Ovary (tissue), 10 donors: ENCODE measurements at places on chromosomes 12 and 14.

DNA sequence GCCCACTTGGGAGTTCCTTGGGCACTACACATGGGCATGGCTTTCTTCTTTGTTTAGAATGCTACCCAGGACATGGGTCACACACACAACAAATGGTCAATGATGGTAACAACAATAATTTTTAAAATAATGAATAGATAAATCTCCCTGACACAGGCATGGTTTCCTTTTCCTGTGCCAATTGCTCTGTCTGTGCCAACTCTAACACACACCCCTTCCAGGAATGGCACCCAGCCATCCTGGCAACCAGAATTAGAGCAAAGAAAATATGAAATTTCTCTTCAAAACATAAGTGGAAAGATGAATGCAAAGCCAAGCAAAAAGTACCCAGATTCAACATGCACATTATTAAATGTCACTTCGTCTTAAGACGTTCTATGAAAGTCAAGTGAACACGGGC, 104.9 kb upstream of the SOX5 start:
- no peak for DNase-seq

GRCh38 chr12:88420457-88420856, 159.8 kb downstream of the KITLG start:
- DNase-seq = no peak

- DNase-seq = no peak
Measured at GRCh38 chr12:106030210-106031071, 108.3 kb downstream of the NUAK1 start.

- DNase-seq = no peak
Measured at GRCh38 chr12:89247967-89248366, 104.3 kb downstream of the DUSP6 start.

- no peak for DNase-seq
Measured at GRCh38 chr14:38143659-38144505, 63.8 kb upstream of the SSTR1 start.

- no peak for DNase-seq
Measured at GRCh38 chr12:77774761-77775160, 55.9 kb upstream of the NAV3 start.

DNA sequence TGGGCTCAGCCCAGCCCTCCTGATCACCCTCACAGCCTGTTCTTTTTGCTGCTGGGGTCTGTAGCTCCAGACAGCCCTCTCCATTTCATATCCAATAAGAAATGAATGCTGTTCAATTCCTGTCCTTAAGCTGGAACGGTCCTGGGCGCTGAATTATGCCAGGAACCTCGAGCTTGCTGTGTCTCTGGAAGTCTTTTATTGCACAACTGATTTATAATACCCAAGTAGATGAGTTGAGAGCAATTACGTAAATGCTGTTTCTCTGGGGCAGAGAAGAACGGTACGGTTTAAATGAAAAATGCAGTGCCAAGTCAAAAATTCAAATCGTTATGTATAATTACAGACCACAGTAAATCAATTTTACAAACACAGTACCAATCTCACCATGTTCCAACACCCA, 161.0 kb downstream of the SAMD4A start:
- no peak for DNase-seq

- DNase-seq = no peak
Measured at GRCh38 chr12:45745861-45746277, 16.4 kb downstream of the ARID2 start.

- DNase-seq = peak; percentile 78
Measured at GRCh38 chr12:106766393-106766826, 8.1 kb upstream of the RIC8B start.

GRCh38 chr14:96225745-96226151, 21.1 kb downstream of the BDKRB2 start:
- DNase-seq = no peak

- no peak for DNase-seq
Measured at GRCh38 chr12:59459966-59460660, 135.7 kb upstream of the SLC16A7 start.

DNA sequence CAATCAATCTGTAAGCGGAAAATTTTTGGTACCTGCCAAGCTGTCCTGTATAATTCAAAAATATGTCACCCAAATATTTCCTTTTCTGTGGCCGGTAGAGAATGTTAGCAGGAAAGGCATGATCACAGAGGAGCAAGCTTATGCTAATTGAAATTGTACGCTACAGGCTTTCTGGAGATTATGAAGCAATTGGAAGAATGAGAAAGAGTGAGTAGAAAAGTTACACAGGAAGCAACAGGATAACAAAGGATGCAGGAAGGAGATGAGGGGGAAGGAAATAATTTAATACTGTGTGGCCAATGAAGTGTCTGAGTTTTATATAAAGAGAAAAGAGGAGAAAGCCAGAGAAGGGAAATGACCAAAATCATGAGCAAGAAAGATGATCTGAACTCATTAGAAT, 627.2 kb upstream of the STXBP6 start:
- DNase-seq = no peak

- DNase-seq = no peak
Measured at GRCh38 chr12:46674800-46675199, 151.0 kb downstream of the SLC38A4 start.

- no peak for DNase-seq
Measured at GRCh38 chr12:115223322-115223721, 539.3 kb upstream of the TBX3 start.

GRCh38 chr14:32694795-32695449, 243.8 kb upstream of the NPAS3 start:
- no peak for DNase-seq

DNA sequence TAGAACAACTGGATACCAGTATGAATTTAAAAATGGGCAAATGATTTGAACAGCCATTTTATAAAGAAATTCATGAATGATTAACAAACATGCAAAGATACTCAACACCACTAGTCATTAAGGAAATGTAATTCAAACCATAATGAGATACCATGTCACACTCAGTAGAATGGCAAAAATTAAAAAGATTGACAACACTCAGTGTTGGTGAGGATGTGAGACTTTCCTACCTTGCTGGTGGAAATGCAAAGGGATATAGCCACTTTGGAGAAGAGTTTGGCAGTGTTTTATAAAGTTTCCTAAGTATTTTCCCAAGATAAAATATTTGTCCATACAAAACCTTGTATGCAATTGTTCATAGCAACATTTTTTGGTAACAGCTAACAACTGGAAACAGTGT, 6.0 kb upstream of the CHST11 start:
- DNase-seq = no peak

DNA sequence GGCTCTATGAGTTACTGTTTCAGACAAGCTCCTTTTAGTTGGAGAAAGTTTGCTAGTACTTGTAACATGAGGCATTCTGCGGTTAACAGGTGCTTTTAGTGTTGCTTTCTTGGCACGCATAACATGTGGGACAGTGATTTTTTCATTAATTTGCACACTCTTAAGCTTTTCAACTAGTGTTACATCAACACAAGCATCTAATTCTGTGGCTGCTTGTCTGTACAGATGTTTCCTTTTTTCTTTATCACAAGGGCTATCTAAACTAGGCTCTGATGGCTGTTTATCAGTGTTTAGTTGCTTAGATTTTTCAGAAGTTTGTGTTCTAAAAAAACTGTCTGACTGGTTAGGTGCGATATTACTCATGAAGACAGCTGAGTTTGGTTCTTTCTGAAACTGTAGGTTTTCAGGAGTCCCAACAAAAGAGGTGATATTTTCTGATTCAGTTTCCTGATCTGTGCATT, 120.1 kb downstream of the RALGAPA1 start:
- DNase-seq = no peak

DNA sequence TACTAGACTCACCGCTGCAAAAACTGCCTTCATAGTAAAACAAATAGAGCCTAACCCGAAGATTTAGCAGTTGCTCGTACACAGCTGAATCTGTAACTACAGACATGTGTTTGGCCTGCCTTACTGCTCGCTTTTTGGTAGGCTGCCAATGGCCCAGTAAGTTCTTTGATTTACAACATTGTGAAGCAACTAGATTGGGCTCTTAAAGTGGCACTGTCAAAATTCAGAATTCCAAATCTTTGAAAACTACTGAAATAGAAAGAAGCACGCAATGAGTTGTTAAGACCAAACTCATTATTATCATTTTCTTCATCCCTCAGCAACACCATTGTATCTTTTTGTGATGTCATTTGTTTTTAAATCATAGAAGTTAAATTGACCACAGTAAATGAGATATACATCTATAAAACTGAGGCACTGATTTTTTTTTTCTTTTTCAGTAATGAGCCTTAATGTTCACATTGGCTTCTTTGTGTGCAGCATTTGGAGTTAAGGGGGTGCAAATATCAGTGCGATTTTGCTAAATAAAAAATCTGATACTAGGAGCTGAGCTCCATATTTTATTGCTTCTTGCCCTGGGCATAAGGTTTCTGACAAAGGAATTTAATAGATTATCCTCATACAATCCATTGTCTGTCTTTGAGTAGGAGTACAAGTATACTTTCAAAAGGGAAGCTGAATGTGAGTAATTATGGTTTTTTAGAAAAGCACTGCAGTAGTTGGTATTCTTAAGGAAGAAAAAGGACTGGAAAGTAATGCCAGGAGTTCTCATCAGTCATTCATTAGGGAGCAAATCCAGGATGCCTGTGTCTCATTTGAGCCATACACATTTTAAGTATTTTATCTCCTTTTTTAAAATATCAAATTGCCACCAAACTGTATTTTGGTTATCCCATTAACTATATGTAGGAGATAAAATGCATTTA, 138.5 kb downstream of the KICS2 start:
- peak; percentile 90 for DNase-seq

DNA sequence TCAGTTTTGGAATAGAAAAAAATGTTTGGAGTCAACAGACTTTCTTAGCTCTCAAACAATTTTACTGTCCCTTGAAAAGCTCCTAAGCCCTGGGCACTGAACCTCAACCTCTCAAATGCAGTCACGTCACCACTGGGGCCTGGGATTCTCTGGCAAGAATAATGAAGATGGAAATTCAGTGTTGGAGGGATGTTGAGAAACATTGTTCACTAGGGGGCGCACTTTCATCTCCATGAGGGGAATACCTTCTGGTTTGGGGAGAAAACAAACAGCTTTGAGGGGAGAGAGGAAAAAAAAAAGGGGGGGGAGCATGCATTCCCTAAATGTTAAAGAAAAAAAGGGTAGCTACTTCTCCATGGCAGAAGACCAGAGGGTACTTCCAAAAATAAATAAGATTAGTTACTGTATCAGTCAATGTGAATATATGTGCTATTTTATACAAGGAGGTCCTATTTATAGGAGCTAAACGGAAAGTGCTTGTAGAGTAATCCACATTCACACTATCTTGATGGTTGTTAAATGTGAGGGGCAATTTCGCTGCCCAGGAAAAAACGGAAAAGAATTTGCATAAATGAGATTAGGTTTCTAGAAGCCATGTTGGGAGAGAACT, 5.8 kb upstream of the TBPL2 start:
- DNase-seq = no peak

GRCh38 chr12:65465766-65466547, 187.5 kb downstream of the MSRB3 start:
- no peak for DNase-seq

DNA sequence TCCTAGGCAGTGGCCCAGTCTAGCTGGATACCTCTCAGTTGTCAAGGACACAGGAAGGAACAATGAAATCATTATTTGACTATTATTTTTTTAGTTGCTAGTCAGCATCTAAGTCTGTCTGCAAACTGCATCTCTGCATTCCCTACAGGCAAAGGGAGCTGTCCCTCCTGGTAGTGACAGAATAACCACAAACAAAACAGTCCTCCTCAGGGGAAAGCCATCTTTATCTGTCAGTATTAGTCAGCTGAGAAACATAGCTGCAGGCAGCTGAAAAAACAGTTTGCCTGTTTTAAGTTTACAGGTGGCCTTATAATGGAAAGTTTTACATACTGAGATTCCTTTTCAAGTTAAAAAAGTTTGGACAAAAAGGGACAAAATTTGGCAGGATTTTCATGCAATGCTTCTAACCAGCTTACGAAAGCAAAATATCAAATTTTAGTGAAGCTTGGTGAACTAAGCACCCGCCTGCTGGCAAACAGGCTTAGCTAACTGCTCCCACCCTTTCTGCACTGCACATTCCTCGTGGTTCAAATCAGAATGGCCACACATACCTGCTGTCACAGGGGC, 29.5 kb downstream of the SLC25A21 start:
- no peak for DNase-seq

DNA sequence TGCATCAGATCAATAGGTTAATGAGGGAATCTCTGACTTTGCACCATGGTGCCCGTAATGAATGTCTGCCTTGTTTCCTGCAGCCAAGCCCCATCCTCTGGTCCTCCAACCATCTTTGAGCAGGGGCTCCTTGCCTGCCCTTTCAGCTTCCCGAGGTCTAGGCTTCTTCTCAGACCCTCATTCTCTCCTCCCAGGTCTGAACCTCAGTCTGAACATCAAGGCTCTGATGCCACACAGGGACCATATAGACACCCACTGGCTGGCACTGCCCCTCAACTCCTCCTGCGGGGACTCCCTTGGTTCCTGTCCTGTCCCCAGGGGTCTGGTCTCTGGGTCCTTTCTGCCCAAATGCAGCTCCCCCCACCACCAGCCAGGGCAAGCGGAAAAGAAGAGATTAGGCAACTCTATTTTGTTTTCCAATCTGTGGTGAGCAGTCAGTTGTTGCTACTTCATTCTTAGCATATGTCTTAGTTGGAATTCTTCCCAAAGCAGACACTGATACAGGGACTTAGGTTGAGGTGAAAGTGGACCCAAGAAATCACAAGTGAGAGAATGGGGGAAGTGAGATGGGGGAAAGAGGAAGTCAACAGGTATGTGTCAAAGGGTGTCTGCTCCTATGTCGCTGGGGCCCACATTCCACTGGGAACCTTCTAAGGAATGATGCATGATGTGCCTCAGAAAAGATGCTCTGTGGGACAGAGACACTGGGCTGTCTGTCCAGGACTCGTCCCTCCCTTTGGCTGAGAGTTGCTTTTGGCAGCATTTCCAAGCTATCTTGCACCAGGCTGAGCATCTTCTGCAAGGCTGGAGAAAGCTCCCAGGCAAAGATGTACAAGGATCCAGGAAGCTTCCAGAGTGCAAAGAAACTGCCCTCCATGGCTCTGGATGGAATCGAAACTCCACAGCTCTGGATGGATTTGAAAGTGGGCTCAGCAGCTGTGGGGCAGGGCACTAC, 1096.5 kb upstream of the TMEM132C start:
- no peak for DNase-seq

DNA sequence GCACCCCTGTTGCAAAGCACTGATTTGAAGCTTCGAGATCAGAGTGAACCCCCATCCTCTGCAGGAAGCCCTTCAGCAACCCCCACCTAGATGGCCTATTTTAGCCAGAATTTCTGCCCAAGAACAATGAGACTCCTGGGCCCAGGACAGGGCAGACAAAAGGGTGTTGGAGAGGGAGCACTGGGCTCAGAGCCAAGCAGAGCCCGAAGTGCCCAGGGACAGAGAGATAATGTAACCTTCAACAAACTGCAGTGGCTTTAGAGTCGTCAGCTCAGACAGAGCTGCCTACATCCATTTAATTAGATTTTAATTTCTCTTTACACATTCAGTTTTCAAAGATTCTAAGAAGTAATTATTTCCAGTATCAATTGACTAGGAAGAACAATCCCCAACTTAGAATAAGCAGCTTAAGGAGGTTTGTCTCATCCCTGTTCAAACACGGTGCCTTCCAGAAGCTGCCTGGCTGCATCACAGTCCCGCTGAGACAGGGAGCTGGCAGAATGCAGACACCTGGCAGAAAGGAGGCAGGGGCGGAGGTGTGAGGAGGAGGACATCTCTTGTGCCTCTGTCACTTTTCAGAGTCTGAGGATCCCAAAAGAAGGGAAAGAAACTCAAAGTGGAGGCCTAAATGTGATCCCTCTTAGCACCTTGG, 504.9 kb upstream of the CCDC196 start:
- no peak for DNase-seq

- no peak for DNase-seq
Measured at GRCh38 chr12:95435355-95435754, 38.6 kb upstream of the METAP2 start.
